Activated CD8-positive, alpha-beta memory T cell treated with anti-CD3 and anti-CD28 coated beads, Interleukin-2, amount 10 ng/mL, durations not matched to agents 7 days and 5 days (primary cell): ENCODE measurements at places on chromosomes 4 and X. TPM values are rescaled to one million over a fixed set of nuclear protein-coding genes. Genes with fewer than 3 reads are reported as not detected.
A peak's percentile ranks its signal among the peaks of the same experiment; 100 is the strongest.

Gene UGT2B17
- not detected for total RNA-seq

Gene TMEM150C
- total RNA-seq, result not detected

Gene PDE5A
- total RNA-seq, result 0.18 TPM

Gene BMP3
- total RNA-seq, result not detected

Gene LEF1
- 29.4 TPM for total RNA-seq

Gene RTL9
- total RNA-seq, result not detected

Gene RBMX2
- total RNA-seq, result 26.4 TPM

GRCh38 chr4:189823591-189823990, 117.1 kb upstream of the FRG1 start:
- no peak for DNase-seq
- H3K4me3 ChIP-seq, result no peak overlapping the region
- H3K36me3 ChIP-seq, result no peaks in the 10 kb centered on the region
- no peaks in the 10 kb centered on the region for H3K4me1 ChIP-seq
- no peak overlapping the region for H3K27ac ChIP-seq

DNA sequence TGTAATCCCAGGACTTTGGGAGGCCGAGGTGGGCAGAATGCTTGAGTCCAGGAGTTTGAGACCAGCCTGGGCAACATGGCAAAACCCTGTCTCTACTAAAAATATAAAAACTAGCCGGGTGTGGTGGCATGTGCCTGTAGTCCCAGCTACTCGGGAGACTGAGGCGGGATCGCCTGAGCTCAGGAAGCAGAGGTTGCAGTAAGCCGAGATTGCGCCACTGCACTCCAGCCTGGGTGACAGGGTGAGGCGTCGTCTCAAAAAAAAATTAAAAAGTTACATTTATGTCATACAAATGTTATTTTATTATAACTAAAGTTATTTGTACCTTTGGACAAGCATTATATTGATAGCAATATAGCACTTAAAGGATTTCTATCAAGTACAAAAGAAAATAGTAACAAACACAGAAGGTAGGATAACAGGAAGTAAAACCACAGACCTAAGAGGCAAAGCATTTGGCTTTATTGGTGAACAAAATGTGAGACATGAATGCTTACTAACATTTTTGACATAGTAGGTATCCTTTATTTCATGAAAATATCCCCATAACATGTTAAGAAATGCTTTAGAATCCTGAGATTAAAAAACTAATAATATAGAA, 51.5 kb downstream of the TMEM165 start:
- DNase-seq, result no peak
- no peak overlapping the region for H3K27ac ChIP-seq
- H3K4me1 ChIP-seq, result peaks cover 8% of the 10 kb centered on the region
- H3K36me3 ChIP-seq, result peaks cover 26% of the 10 kb centered on the region

- no peak overlapping the region for H3K27ac ChIP-seq
- DNase-seq, result no peak
- H3K4me1 ChIP-seq, result no peaks in the 10 kb centered on the region
- no peak overlapping the region for H3K4me3 ChIP-seq
- no peaks in the 10 kb centered on the region for H3K36me3 ChIP-seq
These were observed 12.9 kb downstream of the SHROOM4 start for GRCh38 chrX:50801135-50801534.

- no peak for DNase-seq
- no peak overlapping the region for H3K4me3 ChIP-seq
- H3K4me1 ChIP-seq, result no peaks in the 10 kb centered on the region
- H3K27me3 ChIP-seq, result no peaks in the 10 kb centered on the region
- H3K36me3 ChIP-seq, result peaks cover 1% of the 10 kb centered on the region
- no peak overlapping the region for H3K27ac ChIP-seq
These were observed 60.7 kb downstream of the TMEM150C start for GRCh38 chr4:82501154-82501442.

DNA sequence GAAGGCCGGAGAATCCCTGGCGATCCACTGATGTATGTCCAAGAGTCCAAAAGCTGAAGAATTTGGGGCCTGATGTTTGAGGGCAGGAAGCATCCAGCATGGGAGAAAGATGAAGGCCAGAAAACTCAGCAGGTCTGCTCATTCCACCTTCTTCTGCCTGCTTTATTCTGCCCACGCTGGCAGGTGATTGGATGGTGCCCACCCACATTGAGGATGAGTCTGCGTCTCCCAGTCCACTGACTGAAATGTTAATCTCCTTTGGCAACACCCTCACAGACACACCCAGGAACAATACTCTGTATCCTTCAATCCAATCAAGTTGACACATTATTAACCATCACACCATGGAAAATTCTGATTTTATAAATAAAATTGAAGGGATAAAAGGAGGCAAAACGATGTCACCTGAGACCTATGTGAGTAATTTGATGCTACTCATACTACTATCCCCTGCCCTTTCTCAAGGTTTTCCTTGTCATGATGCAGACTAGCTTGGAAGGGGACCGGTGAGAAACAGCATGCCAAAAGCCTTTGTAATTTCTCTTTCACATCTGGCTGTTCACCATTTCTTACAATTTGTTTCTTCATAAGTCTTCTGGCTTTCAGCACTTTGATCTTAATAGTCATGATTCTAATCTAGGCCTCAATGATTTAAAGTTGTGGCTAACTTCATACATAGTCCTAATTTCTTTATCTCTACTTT, 9.7 kb upstream of the PYURF start:
- H3K36me3 ChIP-seq, result no peaks in the 10 kb centered on the region
- H3K4me1 ChIP-seq, result no peaks in the 10 kb centered on the region
- H3K27ac ChIP-seq, result no peak overlapping the region
- H3K27me3 ChIP-seq, result no peaks in the 10 kb centered on the region
- no peak for DNase-seq
- no peak overlapping the region for H3K4me3 ChIP-seq

DNA sequence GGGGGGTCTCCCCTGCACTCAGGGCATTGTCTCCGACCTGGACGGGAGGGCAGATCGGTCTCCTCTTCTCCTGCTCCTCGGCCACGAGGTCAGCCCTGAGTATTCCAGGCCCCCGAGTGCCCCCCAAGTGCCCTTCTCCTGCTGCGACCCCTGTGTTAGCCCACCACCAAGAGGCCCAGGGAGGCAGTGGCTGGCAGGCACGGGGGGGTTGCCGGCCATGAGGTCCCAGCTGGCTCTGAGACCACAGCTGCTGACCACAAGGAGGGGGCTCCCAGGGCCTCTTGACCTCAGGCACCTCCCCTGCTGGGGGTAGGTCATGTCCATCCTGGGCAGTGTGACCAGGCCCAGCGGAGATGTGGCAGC, 186.1 kb upstream of the PSAPL1 start:
- H3K4me1 ChIP-seq, result no peaks in the 10 kb centered on the region
- no peaks in the 10 kb centered on the region for H3K36me3 ChIP-seq
- H3K27ac ChIP-seq, result no peak overlapping the region
- peaks cover 11% of the 10 kb centered on the region for H3K27me3 ChIP-seq
- no peak overlapping the region for H3K4me3 ChIP-seq
- DNase-seq, result no peak

GRCh38 chrX:152884171-152884570, 13.7 kb upstream of the ZNF185 start:
- no peaks in the 10 kb centered on the region for H3K36me3 ChIP-seq
- no peak overlapping the region for H3K4me3 ChIP-seq
- no peaks in the 10 kb centered on the region for H3K4me1 ChIP-seq
- DNase-seq, result no peak
- no peak overlapping the region for H3K27ac ChIP-seq
- peaks cover 7% of the 10 kb centered on the region for H3K27me3 ChIP-seq

- H3K27ac ChIP-seq, result no peak overlapping the region
- H3K4me1 ChIP-seq, result peaks cover 25% of the 10 kb centered on the region
These were observed 2.4 kb downstream of the FRAS1 start for GRCh38 chr4:78059524-78059889.

GRCh38 chr4:125728568-125728967, 413.8 kb downstream of the FAT4 start:
- H3K4me1 ChIP-seq, result no peaks in the 10 kb centered on the region
- no peak overlapping the region for H3K4me3 ChIP-seq
- H3K36me3 ChIP-seq, result no peaks in the 10 kb centered on the region
- no peak overlapping the region for H3K27ac ChIP-seq
- H3K27me3 ChIP-seq, result no peaks in the 10 kb centered on the region

DNA sequence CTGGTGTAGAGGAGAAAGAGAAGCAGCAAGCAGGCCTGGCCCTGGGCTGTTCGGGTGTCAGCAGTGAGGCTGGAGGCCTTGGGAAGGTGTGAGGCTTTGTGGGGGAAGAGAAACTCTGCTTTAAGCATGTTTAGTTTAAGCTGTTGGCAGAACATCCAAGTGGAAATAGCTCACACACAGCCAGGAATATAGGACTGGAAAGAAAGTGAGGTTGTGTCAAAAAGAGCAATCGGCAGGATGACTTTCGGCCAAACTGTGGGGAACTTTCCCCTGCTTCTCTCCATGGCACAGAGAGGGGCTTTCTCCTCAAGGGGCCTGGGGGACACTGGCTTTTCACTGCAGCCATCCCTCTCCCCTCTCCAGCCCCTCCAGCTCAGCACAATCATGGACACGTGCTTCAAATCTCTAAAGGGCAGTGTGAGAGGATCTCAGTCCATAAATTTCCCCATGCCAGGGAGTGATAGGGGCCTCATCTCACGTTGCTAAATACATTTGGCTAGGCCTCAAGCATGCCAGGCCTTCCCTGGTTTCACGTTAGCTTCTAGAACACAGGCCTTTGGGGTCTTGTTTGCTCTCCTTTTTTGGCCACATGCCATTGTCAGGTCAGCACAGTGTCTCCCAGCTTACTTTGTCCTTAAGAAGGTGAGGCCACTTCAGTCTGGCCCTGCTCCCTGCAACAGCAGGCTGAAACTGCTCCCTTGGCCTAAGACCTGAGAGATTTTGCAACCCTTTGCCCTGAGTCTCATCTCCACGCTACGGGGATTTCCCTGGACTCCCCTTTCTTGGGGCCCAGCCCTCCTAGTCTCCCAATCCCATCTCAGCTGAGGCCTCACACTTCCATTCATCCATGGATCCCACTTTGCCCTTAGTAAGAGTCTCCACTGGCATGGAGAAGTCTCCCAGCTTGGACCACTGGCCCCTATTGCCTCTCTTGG, 8.3 kb upstream of the CITED1 start:
- DNase-seq, result no peak
- no peaks in the 10 kb centered on the region for H3K4me1 ChIP-seq
- no peak overlapping the region for H3K4me3 ChIP-seq
- H3K27ac ChIP-seq, result no peak overlapping the region

GRCh38 chrX:107715331-107716117, 60.1 kb downstream of the TSC22D3 start:
- peaks cover 28% of the 10 kb centered on the region for H3K36me3 ChIP-seq
- H3K4me1 ChIP-seq, result peaks cover 60% of the 10 kb centered on the region
- no peak for DNase-seq
- H3K27me3 ChIP-seq, result no peaks in the 10 kb centered on the region
- H3K4me3 ChIP-seq, result peak overlapping the region; percentile 96
- peak overlapping the region; percentile 88 for H3K27ac ChIP-seq

DNA sequence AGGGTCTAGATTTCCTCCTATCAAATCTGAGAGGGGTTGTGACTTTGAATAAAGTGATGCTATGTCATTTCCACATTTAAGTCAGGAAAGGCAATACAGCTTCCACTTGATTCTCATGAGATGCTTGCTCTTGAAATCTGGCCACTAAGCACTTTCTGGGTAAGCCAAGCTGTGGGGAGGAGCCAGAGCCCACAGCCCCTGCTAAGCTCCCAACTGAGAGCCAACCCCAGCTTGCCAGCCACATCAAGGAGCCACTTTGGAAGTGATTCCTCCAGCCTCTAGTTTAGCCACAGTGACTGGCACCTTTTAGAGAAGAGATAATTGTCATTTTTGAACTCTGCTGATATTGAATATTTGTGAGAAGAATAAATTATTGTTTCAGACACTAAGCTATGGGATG, 1441.5 kb upstream of the IGFBP7 start:
- H3K27me3 ChIP-seq, result no peaks in the 10 kb centered on the region
- no peaks in the 10 kb centered on the region for H3K36me3 ChIP-seq
- no peaks in the 10 kb centered on the region for H3K4me1 ChIP-seq
- no peak overlapping the region for H3K4me3 ChIP-seq
- H3K27ac ChIP-seq, result no peak overlapping the region
- no peak for DNase-seq

GRCh38 chrX:72080150-72080549, 51.6 kb downstream of the RTL5 start:
- no peak overlapping the region for H3K4me3 ChIP-seq
- peaks cover 12% of the 10 kb centered on the region for H3K27me3 ChIP-seq
- no peaks in the 10 kb centered on the region for H3K36me3 ChIP-seq
- peaks cover 9% of the 10 kb centered on the region for H3K4me1 ChIP-seq
- DNase-seq, result no peak

DNA sequence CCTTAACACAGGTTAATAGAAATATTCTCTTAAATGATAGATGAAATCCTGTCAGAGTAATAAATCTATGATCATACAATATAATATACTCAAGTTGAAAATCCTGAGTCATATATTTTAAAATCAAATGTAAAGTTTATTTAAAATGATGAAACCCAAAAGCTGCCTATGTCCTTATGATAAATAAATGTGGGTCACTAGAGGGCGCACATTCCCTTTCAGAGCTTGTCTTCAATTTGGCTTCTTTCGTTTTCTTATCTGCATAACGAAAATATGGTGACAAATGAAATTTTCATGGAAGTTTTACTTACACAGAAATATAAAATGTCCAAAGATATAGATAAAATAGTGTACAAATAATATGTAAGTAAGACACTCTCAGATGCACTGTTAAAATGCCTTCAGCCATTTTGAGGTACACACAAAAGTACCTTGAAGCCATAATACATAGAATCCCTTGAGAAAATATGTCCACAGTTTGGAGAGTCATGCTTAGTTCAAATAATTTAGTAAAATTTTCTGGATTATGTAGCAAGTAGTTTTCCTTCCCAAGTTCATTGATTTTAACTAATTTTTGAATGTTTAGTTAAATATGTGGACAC, 680.4 kb downstream of the DMD start:
- no peaks in the 10 kb centered on the region for H3K4me1 ChIP-seq
- H3K27me3 ChIP-seq, result no peaks in the 10 kb centered on the region
- no peak for DNase-seq

GRCh38 chrX:46758163-46758955, 559 bp downstream of the SLC9A7 start:
- H3K4me3 ChIP-seq, result peak overlapping the region; percentile 90
- H3K27ac ChIP-seq, result peak overlapping the region; percentile 78
- peak; percentile 43 for DNase-seq

DNA sequence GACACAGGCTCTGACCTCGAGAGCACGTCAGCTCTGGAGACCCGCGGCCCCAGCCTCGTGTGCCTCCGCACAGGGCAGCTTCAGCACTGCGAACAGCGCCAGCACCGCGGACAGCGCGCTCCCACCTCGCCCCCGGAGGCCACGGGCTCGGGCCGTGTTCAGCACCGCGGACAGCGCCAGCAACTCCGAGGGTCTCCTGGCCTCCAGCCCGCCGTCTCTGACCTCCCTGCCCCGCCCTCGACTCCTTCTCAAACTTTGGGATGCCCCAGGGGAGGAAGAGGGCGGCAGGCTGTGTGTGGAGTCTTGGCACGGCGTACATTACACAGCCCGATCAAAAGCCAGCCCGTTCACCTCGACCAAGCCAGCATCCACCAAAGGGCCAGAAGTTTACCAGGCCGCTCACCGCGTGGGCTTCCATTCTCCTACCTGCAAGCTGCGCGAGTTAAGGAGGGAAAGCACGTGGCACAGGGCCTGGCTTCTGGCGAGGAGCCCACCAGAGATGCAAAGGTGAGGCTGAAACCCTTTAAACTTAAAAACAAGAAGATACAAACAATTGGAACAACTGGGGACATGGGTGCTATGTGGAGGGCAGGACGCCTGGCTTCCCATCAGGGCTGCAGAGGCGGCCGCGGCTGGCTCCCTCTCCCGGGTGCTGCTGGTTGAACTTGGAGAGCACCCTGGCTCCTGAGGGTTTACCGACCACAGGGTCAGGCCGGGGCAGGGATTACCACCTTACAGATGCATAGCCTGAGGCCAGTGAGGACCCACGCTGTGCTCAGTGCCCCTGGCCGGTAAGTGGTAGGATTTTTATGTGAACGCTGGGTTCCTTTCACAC, 4.5 kb upstream of the NKX1-1 start:
- H3K36me3 ChIP-seq, result no peaks in the 10 kb centered on the region
- H3K27me3 ChIP-seq, result peaks cover 39% of the 10 kb centered on the region
- no peak overlapping the region for H3K27ac ChIP-seq
- H3K4me1 ChIP-seq, result no peaks in the 10 kb centered on the region
